ENCODE measurements at places on chromosomes 13 and 19.

DNA sequence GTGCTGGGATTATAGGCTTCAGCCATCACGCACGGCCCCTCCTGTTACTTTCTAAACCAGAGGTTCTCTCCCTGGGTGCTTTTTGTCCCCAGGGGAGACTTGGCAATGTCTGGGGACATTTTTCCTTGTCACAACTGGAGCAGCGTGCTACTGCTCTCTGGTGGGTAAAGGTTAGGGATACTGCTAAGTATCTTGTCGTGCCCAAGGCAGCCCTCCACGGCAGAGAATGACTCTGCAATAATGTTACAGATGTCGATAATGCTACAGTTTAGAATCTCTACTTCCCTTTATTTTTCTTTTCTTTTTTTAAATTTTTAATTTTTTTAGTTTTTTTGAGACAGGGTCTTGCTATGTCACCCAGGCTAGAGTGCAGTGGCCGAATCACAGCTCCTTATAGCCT, 38.0 kb downstream of the ADGRE1 start:
- DNase-seq, result no peak

- DNase-seq, result no peak
These were observed 8.6 kb downstream of the ISOC2 start for GRCh38 chr19:55452749-55453346.

DNA sequence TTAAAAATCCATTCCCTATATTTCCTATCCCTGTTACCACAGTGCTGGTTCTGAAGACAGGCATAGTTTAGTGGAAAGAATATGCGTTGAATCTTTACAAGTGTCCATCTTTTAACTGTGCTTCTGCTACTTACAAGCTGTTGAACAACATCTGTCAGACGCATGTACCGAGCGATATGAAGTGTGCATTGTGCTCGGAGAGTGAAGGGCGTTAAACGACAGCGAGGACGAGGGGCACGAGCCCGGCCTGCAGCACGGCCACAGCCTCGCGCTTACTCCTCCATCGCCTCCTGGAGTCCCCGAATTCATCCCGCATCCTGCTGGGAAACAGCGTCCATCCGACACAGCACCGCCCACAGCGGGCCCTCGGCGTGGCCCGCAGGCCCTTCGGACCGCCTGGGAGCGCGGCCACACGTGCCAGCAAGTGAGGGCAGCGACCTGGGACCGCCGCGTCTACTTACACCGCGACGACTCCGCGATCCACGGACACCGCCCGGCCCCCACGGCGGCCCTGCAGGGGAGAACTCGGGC, 514 bp downstream of the PCID2 start:
- no peak for DNase-seq

GRCh38 chr19:57002710-57003109, 117.1 kb upstream of the USP29 start:
- DNase-seq, result no peak

DNA sequence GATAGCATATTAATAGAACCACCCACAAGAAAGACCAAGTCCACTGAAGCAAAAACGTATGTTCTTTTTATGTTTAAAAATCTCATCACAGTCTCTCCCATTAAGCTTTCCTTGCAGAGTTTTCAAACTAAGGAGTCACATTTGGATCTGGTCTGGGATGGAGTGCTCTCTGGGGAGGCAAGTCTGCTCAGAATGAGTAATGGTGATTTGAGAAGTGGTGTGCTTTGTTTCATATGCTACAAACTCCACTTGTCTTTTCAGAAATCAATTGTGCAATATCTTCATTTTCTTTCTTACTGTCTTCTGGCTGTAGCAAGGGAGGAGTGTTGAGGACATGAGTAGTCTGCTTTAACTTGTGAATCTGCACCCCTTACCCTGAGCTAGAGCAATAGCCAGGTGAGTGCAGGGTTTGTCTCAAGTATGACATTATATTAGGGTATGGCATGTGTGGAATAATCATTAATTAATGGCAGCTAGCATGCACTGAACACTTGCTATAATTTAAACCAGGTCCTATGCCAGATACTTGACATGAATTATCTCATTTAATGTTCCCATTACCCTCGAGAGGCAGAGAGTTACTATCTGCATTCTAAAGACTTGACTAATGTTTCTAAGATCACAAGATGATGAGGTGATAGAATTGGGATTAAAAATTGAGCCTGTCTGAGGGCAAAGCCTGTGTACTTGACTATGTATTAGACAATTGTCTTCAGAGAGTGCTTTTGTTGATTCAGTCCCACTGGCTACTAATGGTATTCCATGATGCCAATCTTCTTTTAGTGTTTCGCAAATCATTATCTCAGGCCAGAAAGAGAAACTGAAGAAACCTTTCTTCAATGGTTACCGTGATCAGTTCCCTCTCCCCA, 171.8 kb downstream of the GPC6 start:
- no peak for DNase-seq

DNA sequence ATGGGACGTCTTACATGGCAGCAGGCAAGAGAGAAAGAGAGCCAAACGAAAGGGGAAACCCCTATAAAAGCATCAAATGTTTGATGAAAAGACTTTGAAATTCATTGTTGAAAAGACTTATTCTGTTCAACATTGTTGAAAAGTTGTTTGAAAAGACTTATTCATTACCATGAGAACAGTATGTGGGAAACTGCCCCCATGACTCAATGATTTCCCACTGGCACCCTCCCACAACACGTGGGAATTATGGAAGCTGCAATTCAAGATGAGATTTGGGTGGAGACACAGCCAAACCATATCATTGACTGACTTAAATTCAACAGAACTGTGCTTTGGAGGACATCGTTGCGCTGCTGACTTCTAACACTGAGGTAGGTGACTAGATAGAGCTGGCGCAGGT, 48.0 kb upstream of the RCBTB2 start:
- no peak for DNase-seq

DNA sequence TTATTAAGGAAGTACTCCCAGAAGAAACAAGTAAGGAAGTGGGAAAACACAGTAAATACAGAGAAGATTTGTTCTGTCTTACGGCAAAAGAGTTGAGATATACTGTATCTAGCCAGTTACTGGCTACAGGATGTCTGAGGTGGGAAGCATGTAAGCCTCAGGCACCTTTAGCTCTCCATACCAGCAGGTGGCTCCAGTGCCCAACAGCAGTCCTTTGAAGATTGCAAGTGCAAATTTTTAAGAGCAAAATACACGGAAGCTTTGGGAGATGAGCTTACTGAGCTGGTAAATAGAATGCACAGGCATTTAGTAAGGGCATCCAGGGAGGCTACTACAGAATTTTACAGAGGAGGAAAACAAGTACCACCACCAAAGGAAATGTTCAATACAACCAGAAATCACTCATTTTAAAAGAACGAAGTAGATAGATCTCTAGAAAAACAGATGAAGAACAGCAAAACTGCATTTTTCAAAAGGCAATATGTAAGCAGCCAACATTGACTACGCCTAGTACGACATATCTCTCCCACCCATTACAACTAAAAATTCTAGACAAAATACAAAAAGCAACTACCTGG, 57.9 kb upstream of the VSTM2B start:
- no peak for DNase-seq

GRCh38 chr19:56508290-56508778, 679 bp downstream of the ZNF471 start:
- DNase-seq, result no peak

DNA sequence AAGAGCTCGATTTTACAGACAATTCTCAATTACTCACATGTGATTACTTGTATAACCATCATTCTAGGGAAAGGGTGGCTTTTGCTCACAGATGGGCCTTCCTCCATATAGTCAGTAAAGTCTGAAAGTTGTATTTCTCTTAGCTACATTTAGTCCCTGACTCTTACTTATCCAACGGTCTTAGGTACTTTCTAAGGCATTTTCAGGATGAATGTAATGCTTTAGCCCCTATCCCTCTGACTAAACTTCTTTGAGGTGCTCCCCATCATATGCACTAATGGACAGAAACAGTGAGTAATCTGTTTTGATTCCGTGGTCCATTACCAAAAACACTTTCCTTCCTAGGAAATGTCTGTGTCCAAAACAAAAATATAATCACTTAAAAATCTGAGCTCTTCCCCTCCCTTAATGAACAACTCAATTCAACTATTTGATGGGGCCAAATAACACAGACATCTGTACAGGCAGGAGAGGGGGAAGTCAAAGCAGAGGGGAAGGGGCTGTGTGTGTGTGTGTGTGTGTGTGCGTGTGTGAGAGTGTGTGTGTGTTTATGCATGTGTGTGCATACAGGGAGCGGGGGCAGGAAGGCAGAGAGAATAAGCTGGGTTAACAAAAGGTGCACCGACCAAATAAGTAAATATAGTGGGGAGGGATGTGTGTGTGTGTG, 84.9 kb downstream of the USP12 start:
- DNase-seq, result no peak

GRCh38 chr13:91136806-91137205, 210.7 kb upstream of the MIR17HG start:
- no peak for DNase-seq

DNA sequence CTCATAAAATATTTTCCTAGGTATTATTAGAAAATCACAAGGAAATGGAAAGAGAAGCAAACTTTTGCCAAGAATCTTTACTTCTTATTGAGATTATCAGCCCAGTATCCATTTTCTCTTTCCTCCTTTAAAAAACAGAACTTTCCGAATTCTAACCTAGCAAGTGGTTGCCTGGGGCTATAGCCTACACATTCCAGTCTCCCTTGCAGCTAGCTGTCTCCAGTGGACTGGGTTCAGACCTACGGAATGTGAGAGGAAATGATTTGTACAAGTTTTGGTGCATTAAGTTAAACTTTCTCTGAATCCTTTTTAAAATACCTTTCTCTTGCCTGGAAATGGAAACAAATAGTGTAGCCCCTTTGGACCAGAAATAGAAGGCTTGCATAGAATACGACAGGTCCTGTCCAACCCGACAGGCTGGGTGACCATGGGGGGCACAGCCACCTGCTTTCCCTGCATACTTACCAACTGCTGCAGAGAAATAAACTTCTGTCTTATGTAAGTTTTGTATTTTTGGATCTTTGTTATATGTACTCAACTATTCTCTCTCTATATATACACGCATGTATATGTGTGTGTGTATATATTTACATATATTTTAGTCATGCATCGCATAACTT, 185.9 kb downstream of the NALCN start:
- no peak for DNase-seq

DNA sequence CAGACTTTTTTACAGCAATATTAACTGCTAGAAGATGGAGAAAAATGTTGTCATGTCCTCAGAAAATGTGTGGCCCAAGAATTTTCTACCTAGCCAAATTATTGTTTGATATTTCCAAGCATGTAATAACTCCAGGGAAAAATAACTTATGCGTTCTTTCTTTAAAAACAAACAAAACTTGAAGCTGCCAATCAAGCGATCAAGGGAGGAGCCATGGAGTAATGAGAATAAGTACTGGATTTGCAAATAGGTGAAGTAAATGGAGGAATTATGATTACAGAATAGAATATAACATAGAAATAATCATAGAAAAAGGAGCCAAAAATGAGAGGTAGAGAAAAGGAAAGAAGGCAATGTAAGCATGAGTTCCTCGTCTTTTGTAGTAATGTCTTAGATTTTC, 225.3 kb downstream of the DLEU7 start:
- no peak for DNase-seq

- no peak for DNase-seq
These were observed 88.4 kb upstream of the PCDH8 start for GRCh38 chr13:52936806-52937205.

DNA sequence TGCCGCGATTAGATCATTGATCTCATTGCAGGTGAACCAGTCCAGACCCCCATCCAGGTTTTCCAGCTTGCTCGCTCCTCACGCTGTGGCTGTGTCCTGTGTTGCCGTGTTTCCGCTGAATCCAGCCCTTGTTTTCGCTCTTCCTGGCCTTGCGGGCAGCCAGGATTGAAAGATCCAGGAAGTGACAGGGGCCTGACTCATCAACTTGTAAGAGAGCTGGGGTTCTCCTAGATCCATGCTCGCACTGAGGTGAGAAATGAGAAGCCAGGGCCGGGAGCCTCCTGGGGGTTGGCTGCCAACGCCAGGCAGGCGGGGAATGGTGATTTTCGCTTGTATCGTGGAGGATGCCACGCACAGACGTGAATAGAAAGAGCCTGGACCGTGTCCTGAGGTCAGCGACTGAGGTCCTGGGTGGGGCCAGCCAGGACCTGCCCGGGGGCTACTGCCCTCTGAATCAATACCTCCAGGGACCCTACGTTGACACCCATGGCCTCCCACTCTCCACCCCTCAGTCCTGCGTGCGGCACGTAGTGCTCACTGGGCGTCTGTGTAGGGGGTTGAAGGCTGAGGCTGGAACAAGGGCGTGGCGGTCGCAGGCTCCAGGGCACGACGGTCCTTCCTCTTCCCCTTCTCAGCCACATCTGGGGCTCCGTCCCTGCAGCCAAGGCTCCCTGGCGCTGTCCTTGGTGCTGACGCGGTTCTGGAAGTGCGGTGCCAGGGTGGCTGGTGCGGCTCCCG, 7.3 kb upstream of the PTPRH start:
- DNase-seq, result peak; percentile 29

DNA sequence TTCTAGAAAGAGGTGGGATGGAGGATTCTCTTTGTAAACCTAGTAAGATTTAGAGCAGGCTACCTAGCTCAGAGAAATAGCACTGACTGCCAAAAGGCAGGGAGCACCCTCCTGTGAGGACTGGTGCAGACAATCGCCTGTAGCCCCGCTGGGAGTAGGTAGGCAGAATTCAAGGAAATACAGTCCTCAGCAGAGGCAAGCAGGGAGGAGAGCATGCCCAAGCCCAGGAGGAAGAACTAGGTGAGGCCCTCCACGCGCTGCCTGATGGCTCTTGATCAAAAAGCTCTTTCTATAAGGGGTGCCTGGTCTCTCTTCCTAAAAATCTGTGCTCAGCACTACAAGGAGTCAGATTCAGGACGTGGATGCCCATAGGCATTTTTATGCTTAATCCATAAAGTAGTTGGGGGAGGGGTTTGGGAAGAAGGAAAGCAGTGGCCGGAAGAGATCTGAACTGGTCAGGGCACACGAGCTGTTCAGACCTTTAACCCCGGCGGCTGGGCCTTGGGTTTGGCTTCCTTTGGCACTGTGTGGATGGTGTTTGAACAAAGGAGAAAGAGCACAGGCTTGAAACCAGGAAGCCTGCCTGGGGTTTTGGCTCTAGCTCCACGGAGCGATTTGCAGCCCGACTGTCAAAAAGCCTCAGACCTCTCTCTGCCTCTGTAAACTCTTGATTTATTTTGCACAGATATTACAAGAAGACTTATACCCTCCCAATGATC, 320.6 kb downstream of the FOXO1 start:
- no peak for DNase-seq

GRCh38 chr13:34591900-34592529, 350.1 kb upstream of the NBEA start:
- DNase-seq, result no peak

DNA sequence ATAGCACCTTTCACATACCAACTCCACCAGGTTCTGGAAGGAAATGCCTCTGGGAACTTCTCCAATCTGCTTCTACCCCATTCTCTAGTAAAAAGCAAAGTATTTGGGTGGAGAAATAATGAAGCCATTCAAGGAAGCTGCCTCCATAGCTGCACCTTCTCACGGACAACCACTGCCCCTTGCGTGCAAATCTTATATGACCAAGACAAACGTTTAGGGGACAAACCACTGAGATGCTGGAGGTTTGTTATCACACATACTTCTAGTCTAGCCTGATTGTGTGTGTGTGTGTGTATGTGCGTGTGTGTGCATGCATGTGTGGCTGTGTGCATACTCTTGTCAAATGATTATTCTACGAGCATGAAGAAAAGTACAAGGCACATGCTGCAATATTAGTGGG, 6.5 kb upstream of the METTL21C start:
- DNase-seq, result no peak
